ENCODE measurements at places on chromosomes 2 and 18.

DNA sequence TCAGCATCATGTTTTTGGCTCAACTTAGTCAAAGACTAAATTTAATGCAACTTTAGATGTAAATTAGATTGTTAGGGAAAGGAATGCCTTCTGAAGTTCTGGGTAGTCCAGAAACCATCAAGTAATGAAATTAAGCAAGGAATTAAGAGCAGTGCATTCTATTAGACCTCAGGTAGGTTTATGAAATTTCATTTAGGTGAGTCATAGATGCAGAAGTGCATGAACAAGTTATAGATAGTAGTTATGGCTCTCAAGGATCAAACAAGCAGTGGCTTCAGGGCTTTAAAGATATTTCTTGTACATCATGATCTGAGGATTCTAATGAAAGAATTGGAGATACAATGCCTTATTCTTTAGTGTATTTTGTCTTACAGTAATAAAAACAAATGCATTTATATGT is 25.4 kb upstream of the SPOPL start:
- no peak for DNase-seq

GRCh38 chr2:15588329-15588919 is 3.2 kb upstream of the DDX1 start:
- peak; percentile 5 for DNase-seq

- DNase-seq = no peak
Observed at GRCh38 chr2:689877-690510, 12.8 kb upstream of the TMEM18 start.

DNA sequence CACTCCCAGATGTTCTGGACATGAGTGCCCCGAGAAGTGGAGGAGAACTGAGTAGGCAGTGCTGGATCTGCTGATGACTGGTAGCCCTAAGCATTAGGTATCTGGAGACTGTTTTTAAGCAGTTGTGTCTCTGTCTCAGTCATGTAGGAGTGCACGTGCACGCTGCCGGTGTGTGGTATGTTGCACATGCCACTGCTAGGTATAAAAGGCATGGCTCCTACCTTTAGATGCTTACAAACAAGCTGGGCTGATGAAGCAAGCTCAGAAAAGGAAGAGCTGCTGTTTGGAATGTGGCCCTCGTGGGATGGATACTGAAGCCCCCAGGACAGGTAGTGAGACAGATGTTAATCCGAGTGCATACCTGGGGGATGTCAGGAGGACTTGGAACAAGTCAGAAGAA is 49.1 kb downstream of the HK2 start:
- DNase-seq = no peak

DNA sequence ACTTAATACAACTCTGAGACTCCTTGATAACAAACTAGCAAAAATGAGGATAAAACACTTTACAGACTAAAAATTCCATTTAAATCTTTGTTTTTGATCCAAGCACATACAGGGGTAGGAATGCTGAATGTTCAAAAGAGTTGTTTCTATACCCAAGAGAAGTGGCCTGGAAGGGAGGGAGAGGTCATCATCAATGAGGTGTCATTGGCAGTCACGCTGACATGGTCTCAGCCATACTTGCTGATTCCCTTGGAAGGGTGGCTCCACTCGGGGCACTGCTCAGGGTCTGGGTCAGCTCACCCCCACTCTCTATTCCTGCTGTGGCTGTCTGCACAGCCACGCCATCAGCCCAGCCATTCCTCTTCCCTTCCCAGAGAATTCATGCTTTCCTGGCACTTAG is 105.2 kb upstream of the PELI1 start:
- DNase-seq = no peak

DNA sequence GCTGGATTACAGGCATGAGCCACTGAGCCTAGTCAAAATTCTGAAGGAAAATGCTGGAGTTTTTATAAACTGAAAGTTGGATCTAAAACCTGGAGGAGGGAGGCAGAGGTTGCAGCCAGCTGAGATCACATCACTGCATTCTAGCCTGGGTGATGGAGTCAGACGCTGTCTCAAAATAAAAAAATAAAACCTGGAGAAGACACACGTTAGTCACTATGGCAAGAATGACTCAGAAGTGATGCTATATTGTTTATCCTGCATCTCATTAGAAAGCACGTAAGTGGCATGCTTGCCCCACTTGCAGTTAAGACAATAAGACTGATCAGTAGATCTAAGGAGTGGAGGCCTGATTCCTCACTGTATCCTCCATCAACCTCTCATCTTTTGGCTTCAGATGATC is 106.6 kb upstream of the STON1 start:
- DNase-seq = no peak

- no peak for DNase-seq
Observed at GRCh38 chr18:79962311-79962710, 2.1 kb upstream of the HSBP1L1 start.

DNA sequence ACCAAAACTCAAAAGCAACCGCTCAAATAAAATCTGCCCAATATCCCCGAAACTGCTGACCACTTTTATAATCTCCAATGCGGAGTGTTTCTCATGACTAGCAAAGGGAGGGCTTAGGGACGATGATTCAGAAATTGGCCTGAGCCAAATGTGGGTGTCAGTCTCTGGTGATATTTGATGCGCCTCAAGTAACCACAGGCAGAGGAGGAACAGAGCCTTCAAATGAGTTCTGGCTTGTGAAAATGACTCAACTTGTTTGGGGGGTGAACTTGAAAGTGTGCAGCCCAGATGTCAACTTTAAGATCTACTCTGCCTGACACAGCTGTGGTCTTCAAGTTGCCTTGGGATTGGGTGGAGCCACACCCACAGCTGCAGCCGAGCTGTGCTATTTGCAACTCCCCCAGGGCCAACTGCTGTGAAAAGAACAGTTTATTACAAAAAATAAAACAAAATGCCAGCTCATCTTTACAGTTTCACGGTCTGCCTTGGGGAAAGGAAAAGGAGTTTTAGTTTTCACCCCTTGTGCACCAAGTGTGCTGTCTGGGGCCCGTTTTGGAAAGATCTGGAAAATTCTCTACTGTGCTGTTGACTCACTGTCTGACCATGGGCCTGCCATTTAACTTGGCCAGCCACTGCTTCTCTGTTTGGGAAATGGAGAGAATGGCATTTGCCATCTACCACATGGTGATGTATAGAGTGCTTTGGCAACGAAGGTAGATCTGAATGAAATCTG is 222.1 kb downstream of the MTX2 start:
- peak; percentile 32 for DNase-seq

GRCh38 chr2:187395276-187396015 is 52.6 kb downstream of the CALCRL start:
- DNase-seq = no peak

Data from CD4-positive, alpha-beta T cell treated with Interleukin-2 at 100 ng/mL for 4 hours (primary cell).